ENCODE measurements at places on chromosomes 6 and 20. TPM values are rescaled to one million over a fixed set of nuclear protein-coding genes. Genes with fewer than 3 reads are reported as not detected.
A peak's percentile ranks its signal among the peaks of the same experiment; 100 is the strongest.

DNA sequence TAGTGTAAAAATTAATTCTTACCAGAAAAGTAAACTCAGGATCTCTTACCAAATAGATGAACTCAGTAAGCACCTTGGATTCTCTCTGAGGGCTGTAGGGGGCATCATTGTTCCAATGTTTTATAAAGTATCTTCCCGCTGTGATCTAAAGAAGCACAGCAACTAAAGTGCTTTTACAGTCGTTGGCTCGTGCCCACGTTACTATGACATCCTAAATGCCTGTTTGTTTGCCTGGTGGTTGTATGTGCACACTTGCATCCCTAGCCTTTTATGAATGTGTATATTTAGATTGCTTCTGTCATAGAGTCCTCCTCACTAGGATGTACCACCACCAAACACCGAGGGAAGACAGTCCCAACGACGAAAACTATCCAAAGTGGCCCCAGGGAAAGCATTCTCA is 34.5 kb downstream of the SLX4IP start:
- DNase-seq = peak; percentile 91

DNA sequence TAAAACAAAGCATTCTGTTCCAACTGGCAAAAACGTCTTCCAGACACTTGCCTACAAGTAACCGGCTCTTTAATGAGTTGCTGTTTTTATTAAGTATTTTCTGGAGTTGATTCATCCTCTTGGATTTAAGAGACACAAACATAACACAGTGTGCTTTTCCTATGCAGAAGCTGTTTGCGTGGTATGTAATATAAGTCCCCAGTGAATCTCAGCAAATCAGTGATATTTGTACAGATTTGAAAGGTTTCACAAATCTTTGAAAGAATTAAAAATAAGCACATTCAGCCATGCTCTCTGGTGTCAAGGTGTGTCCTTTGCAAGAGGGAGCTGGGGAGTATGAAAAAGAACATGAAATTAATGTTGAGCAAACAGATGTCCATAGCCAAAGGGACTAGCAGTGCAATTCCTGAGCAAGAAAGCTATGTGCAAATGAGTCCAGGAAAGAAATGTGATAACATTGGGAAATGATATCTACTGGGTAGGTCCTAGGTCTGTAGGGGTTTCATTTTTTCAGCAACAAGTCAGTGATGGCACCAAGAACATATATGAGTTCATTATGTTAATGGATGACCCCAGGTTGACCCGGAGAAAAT is 170.1 kb upstream of the PHACTR1 start:
- DNase-seq = no peak

DNA sequence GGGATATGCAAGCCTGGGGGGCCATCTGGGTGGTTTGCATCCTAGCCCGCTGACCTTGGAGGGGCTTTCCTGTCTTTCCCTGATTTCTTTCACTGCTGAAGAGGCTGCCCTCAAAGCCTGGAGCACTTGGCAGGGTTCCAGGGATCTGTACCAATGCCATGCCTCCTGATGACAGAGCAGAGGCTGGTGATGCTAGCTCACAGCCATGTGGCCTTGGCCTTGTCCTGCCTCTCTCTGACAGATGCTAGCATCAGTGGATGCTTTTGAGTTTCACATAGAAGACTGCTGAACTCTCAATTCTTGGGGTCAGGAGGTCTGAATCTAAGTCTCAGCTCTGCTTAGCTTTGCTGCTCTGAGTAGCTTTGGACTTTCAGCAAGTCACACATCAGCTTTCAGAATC is 21.9 kb upstream of the RREB1 start:
- no peak for DNase-seq

DNA sequence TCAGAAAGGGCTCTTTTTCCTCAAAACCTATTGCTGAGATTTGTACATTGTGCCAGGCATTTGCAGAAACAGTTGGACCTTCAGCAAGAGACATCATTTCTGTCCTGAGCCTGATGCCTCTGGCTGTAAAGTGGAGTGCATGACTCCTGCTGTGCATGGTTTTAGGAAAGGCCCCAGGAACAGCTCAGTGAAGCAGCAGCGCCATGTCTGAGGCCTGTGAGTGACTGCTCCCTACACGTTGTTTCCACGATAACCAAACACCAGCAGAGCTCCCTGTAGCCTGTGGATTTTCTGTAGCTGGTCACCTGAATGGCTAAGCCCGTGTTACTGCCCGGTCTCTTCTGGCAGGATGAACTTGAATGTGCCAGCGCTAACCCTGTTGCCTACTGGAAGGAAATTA is 232.5 kb downstream of the TFAP2C start:
- DNase-seq = no peak

- peak; percentile 94 for DNase-seq
Measured at GRCh38 chr20:34083137-34083536, 28.9 kb downstream of the EIF2S2 start.

DNA sequence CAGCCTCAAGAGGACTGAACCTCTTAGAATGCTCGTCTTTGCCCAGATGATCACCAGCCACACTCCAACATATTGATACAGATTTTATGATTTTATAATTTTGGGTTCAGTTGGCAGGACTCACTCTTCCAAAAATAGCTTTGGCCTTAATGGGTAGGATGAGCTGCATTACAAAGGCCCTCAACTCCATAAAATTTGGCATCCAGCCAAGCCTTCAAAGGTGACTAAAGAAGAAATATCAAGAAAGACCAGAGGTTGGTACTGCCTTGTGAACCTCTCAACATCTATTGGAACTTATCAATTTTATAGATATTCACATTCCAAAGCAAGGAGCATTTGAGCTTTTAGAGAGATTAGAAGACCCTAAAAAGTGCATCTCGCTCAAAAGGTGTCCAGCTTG is 48.4 kb upstream of the SNAP25 start:
- DNase-seq = no peak

GRCh38 chr6:42100029-42100901 is 42.2 kb downstream of the C6orf132 start:
- peak; percentile 79 for DNase-seq

DNA sequence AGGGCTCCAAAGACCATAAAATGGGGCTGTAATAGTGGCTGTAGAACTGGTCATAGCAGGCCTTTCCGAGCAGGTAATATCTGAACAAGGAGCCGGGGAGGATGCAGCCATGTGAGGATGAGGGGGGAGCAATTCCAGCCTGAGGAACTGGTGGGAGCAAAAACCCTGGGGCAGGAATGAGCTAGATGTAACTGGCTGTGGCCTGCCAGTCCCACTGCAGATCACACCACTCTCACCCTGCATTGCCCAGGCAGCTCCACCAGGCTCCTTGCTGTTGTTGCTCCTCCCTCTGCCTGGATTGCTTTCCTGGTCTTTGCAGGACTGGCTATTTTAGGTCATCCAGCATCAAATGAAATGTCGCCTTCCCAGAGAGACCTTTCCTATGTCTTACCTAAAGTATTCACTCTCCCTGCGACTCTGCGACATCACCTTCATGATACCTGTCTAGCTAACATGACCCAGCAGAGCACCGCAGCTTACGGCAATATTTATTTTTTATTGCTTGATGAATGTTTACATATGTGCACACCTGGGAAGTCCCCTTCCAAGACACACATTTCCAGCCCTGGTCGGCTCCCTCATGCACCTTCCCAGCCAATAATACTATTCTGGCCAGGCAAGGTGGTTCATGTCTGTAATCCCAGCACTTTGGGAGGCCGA is 2.4 kb upstream of the ZFP64 start:
- no peak for DNase-seq

LTA gene
- not detected for total RNA-seq
